ENCODE measurements at places on chromosomes 3 and 15. TPM values are rescaled to one million over a fixed set of nuclear protein-coding genes. Genes with fewer than 3 reads are reported as not detected.

The BSN gene
- total RNA-seq = 3.9 TPM

DNA sequence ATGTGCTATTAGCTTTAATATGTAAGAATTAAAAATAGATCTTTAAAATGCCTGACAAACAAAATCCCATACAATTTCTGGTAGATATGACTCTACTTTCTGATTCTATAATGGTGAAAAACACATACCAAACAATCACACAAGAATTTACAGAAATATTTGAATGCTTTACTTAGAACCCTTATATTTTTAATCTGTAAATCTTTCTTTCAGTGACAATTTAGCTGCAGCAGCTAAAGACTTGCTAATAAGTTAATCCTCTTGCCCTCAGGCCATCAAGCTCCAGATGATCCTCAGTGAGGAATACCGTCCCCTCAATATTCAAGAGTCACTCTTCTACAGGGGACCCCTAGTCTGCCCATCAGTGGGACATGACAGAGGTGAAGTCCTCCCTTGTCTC, 55.6 kb downstream of the C3orf80 start:
- DNase-seq = no peak
- H3K27me3 ChIP-seq = no peaks in the 10 kb centered on the region
- no peak overlapping the region for H3K4me3 ChIP-seq
- H3K4me1 ChIP-seq = no peaks in the 10 kb centered on the region
- peaks cover 16% of the 10 kb centered on the region for H3K36me3 ChIP-seq
- H3K27ac ChIP-seq = no peak overlapping the region

DNA sequence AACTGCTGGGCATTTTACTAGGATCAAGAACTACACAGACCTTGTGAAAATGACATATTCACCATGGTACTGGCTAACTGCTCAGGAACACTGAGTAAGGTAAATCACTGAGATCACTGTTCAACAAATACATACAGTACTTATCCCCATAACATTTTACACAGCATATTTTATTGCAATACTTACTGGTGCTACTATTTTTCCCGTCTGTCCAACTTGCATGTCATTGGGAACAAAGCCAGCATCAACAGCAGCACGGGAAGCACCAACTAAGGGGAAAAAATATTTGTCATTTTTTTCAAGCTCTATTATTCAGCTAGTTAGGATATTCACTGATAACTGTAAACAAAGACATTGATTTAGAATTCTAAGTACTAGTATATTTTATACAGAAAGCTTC, 37.0 kb downstream of the ETFA start:
- H3K4me1 ChIP-seq = no peaks in the 10 kb centered on the region
- no peaks in the 10 kb centered on the region for H3K27me3 ChIP-seq
- H3K27ac ChIP-seq = no peak overlapping the region
- H3K4me3 ChIP-seq = no peak overlapping the region
- no peak for DNase-seq
- H3K36me3 ChIP-seq = peaks cover 60% of the 10 kb centered on the region

The PP2D1 gene
- not detected for total RNA-seq

Data from type B pancreatic cell (in vitro differentiated cells).